Renal pelvis (tissue), 12 donors: ENCODE measurements at places on chromosomes 7 and 10. TPM values are rescaled to one million over a fixed set of nuclear protein-coding genes. Genes with fewer than 3 reads are reported as not detected.

DNA sequence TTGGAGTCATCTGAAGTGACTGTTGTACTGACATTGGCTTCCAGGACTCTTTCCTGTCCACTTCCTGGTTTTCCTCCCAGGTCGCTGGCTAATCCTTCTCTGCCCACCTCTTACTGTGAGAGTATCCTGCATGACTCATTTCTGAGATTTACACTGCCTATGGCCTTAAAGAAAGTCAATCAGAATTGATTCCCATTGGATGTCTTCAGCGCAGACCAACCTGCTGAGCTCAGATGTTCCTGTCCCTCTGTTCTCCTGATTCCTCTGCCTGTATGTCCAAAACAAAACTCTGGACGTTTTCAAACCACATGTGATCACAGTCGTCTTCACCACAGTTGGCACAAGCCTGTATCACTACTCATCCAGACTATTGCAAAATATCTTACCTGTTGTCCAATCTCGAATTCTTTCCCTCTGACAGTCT lies 262.1 kb downstream of the CREB5 start:
- DNase-seq, result no peak

DNA sequence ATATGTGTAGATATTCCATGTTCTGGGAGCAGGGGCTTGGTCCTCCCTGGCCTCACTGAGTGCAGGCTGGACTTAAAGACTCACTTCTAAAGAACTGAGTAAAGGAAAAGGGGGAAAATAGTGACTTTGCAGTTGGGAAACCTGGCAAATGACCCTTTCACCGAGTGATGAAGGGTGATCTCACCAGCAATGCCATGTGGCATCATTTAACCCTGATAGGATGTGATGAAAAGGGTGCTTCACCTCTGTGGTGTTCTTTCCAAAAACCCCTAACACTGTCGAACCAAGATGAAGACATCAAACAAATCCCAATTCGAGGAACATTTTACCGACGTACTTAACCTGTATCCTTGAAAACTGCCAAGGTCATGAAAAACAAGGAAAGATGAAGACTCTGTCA lies 71.9 kb downstream of the AOAH start:
- no peak for DNase-seq

- no peak for DNase-seq
Observed at GRCh38 chr10:89852872-89853271, 151.5 kb downstream of the KIF20B start.

DNA sequence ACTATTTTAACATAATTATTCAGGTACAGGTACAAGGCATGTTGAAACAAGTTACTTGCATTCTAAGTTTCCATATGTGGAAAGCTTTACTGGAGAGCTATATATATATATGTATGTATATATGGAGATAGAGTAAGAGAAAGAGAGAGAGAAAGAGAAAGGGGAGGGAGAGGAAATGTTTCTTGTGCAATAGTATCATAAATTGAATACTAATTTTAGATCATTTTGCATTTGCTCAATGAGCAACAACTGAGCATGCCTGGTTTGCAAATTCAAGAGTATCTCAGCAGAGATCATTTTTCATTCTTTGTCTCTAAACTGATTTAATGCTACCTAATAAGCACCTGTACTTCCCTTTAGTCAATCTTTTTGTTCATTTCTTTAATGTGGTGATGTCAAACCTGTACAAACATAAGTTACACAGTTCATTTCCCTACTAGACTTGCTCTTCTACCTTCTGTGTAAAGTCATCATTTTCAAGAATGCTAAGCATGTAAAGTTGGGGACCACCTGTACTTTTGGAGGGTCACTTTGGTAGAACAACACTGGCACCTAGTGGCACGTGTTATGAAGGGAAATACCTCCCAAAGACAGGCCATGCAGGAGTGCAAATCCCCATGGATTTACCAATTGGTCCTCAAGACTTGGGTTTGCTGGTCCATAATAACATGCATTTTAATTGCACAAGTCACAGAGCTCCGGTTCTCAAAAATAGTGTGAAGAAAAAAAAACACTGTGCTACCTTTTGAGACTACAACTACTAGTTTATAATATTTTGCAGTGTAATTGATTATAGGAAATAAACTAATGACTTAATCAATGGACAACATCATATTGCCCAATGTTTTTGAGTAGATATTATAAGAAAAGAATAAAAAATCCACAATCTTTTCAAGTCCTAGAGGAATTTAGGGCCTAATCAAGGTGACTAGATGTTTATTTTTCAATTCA lies 431.2 kb upstream of the IGFBP3 start:
- DNase-seq, result peak; percentile 77

DNA sequence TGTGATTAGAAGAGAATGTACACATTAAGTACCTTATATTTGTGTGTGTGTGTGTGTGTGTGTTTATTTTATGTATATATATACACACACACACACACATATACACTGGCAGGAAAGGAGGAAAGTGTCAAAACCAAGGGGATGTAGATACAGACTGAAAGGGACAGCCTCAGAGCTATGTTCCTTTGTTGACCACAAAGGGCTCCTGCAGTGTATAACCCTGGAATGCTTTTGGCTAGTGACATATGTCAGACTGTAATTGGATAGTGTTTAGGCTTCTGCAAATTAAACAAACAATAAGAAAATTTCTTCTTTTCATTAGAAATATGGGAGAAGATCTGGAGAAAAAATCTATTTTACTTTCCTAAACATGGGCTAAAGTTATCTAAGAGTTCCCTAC lies 15.9 kb downstream of the GBF1 start:
- no peak for DNase-seq

DNA sequence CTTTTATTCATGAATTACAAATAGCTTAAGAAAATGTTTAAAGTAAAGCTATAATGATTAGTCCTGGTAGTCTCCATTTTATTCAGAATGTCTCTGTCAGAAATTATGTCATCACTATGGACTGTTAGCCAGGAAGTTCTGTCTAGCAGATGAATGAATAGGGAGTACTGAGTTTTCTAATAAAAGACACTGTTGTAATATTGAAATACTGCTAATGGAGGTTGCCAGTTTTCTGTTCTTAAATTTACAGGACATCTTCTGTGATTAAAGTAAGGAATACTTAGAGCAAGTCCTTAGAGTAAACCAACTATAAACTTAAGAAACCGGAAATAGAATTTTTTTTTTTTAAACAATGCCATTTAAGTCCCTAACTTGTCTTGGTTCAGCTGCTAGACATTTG lies 309.8 kb downstream of the ADK start:
- DNase-seq, result no peak

- DNase-seq, result no peak
Observed at GRCh38 chr7:100198266-100198665, 20.5 kb downstream of the STAG3 start.

DNA sequence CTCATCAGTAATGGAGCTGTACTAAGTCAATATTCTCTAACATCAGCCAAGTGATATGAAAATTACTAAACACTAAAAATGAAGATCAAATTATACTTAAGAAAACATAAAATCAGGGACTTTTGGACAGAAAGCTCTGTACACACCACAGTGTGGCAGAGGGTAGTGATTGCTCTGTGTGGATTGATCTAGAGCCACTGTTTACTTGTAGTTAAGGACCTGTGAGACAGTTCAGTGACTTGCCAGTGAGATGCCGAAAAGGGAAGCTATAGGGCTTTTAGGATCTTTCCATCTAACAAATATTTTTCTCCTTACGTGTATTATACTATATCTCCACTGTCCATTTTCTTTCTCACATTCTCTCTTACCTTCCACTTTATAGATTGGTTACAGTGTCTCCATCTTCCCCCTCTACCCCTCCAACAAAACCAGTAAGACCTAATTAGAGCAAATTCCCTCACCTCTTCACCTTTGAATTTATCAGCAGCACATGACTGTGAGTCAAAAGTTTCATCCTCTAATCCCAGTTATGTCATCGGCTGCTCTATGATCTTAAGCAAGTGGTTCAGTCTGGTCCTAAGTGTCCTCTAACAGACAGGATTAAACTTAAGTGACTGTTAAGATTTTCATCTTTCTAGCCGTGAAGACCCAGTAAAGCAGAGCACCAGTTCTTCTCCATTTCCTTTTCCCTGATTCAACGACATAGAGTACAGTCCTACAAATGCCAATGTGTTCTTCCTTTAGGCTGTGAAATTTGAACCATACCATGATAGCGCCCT lies 6.9 kb downstream of the PIK3CG start:
- no peak for DNase-seq

DNA sequence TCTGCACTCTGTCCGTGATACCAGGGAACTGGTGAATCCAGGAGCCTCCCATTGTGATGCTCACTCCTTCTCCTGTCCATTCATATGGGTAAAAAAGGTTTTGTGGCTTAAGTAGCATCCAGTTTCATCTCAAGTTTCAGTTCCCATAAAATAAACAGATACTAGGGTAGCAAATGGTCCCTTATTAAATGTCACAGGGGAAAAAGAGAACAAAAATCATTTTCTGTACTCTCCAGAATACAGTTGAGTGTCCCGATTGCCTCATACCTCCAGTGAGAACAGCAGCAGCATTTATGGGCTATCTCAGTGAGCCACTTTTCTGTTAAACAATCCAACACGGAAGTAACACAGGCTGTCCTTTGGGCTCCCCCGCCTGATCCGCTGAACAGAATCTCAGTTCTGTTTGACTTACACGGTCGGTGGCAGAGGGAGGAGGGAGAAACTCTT lies 179.6 kb downstream of the CELF2 start:
- DNase-seq, result no peak

DNA sequence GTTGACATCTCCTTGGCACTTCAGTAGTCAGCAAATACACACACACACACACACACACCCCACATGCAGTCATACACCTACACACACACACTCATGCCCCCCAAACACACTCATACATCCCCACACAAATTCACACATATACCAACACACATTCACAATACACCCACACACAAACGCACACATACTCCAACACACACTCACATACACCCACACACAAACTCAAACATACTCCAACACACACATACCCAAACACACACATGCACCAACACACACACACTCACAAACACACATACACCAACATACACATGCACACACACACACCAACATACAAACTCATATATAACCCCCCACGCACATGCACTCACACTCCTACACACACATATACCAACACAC lies 31.4 kb upstream of the CHST15 start:
- no peak for DNase-seq

- DNase-seq, result no peak
Observed at GRCh38 chr7:111011520-111011919, 79.4 kb upstream of the LRRN3 start.

- no peak for DNase-seq
Observed at GRCh38 chr7:107047902-107048782, 3.6 kb downstream of the PRKAR2B start.

- DNase-seq, result no peak
Observed at GRCh38 chr7:137923380-137923779, 76.6 kb upstream of the DGKI start.

DNA sequence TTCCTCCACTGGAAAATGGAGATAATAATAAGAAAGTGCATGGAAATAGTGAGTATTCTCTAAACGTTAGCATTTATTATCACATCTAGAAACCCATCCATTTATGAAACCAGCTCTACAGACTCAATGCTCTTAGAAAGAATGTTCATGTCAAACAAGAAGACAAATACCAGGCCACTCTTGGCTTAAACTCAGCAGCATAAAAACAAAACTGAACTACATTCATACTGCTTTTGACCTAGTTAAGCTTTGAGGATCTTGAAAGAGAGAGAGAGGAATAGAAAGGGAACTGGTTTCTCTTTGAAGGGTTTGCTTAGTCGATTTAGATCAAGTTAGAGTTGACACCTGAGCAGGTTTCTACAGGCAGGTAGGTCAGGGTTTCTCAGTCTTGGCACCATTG lies 332.9 kb upstream of the PRKCQ start:
- DNase-seq, result no peak

DNA sequence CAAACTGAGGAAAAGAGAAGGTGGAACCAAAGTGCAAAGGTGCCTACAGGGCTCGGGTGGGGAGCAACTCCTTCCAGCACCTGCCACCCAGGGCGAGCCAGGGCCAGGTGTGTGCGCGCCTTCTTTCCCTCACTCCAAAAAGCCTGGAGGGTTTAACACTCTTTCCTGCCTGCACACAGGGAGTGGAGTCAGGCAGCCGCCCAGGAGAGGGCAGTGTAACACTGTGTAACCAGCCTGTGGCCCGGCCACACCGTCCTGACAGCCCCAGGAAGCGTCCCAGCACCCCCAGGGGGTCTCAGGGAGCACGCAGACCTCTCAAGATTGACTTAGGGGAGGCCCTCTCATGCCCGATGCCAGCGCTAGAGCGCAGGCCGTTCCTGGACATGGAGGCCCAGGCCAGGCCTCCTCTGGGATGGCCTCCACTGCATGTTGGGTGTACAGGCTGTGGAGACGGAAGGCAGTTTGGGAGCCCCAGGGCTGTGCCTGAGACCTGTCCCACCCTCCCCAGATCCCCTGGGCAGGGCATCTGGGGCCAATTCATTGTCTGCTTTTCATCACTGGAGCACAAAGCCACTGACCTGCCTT lies 13.4 kb downstream of the BRI3 start:
- DNase-seq, result no peak

DNA sequence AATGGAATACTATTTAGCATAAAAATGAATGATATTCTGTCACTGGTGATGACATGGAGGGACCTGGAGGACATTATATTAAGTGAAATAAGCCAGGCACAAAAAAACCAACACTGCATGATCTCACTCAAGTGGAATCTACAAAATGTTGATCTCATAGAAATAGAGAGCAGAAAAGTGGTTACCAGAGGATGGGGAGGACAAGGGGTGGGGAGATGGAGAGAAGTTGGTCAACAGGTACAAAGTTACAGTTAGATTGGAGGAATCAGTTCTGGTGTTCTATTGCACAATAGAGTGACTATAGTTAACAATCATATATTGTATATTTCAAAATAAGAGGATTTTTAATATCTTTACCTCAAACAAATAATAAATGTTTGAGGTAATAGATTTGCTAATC lies 24.7 kb upstream of the SLC18A3 start:
- DNase-seq, result no peak

DNA sequence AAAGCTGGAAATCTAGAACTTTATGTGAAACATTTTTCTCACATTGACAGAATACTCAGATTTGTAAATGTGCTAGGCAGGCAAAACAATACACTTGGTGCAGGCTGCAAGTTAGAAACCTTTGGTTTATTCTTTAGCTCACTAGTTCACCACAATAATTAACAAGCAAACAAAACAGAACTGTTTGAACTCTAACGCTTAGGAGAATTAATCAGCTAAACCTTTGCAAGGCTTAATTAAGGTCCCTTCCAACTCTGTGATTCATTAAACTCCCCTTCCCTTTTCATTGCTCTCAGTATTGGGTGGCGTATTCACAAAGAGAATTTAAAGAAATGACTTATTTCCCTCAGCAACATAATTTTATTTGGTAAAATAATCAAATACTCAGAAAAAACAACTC lies 99.0 kb downstream of the PON1 start:
- DNase-seq, result no peak

- DNase-seq, result no peak
Observed at GRCh38 chr10:102033787-102034186, 22.2 kb downstream of the ARMH3 start.

Gene PRLHR
- not detected for polyA plus RNA-seq

Gene C1GALT1
- polyA plus RNA-seq, result 44.4 TPM

Gene PAPOLB
- polyA plus RNA-seq, result 0.04 TPM

Gene ASAH2B
- 8.2 TPM for polyA plus RNA-seq

Gene CLDN4
- 90.7 TPM for polyA plus RNA-seq

Gene EXOC4
- 66.8 TPM for polyA plus RNA-seq

Gene CYP2C18
- polyA plus RNA-seq, result 0.33 TPM

Gene C10orf62
- polyA plus RNA-seq, result 0.31 TPM

Gene ELOVL3
- 2.1 TPM for polyA plus RNA-seq

Gene COL26A1
- 35.3 TPM for polyA plus RNA-seq

Gene MARVELD1
- 36.4 TPM for polyA plus RNA-seq
